Large intestine (tissue), 12 donors: ENCODE measurements at places on chromosomes 12 and 14. TPM values are rescaled to one million over a fixed set of nuclear protein-coding genes. Genes with fewer than 3 reads are reported as not detected.

Gene SYT1
- polyA plus RNA-seq, result 12.6 TPM

DNA sequence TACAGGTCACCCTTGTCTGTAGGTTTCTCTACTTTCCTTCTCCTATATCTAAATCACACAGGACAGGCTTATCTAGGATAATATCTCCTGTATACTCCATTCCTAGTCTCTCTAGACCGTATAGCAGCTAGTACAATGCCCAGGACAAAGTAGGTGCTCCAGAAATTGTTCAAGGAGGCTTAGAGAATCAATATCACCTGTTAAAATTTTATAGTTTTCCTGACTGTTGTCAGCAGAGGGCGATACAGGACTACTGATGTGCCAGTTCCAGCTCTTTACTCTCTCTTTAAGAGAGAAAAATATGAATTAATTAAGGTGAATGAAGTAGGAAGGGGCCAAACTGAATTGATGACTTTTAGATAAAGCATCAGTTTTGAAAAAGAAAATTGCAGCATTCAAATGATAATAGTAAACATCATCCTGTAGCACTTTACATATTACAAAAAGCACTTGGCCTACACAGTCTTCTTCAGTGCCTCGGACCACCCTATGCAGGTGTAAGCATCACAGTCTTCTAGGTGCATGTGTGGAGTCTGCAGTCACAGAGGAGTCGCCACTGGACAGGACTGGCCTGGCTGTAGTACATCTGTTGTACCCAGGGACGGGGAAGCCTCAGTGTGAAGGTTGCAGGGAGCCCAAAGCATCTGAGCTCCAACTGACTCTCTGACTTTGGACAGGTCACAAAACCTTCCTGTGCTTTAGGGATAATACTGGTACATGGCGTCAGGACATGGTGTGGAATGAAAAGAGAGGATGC lies 61.9 kb upstream of the MAX start:
- H3K4me3 ChIP-seq, result no peak overlapping the region
- DNase-seq, result peak; percentile 39
- peaks cover 6% of the 10 kb centered on the region for H3K4me1 ChIP-seq
- H3K36me3 ChIP-seq, result no peaks in the 10 kb centered on the region

DNA sequence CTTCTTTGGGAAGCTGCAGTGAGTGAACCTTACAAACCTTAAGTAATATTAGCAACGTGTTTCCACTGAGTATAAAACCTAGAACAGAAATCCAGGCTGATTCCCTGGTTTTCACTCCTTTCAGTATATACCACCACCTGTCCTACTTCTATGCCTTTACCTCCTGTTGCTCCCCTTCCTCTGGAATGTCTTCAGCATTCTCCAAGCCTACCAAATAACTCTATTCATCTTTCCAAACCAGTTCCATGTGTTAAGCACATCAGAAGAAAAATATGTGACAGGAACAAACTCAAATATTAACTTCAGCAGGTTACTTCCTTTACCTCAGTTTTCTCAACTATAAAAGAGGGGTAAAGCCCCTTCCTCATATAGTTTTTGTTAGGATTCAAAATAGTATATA lies 39.8 kb downstream of the LIMA1 start:
- peaks cover 57% of the 10 kb centered on the region for H3K36me3 ChIP-seq
- no peak for DNase-seq
- no peaks in the 10 kb centered on the region for H3K27me3 ChIP-seq
- no peak overlapping the region for H3K4me3 ChIP-seq

Gene RERGL
- 0.25 TPM for polyA plus RNA-seq

Gene SYNDIG1L
- 0.10 TPM for polyA plus RNA-seq

DNA sequence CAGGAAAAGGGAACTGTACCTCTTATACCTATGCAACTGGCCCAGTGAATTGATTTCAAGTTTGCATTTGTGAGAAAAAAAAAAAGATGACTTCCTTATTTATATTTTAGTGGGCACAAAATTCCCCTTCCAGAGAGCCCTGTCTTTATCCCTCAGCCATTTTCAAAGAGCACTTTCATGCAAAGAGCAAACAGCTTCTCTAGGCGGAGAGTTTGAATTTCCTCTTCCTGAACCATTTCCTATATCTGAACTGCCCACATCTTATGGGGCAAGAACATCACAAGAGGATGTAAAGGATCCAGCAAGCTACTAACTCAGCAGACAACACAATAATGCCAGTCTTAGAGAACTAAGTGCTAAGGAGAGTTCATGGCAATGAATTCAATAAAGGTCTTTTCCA lies 22.3 kb upstream of the PLXNC1 start:
- H3K36me3 ChIP-seq, result no peaks in the 10 kb centered on the region
- no peak overlapping the region for H3K27ac ChIP-seq
- no peaks in the 10 kb centered on the region for H3K4me1 ChIP-seq
- no peak for DNase-seq
- no peak overlapping the region for H3K4me3 ChIP-seq

Gene TEP1
- 98.8 TPM for polyA plus RNA-seq

Gene TOMM20L
- 0.24 TPM for polyA plus RNA-seq

Gene TMEM253
- polyA plus RNA-seq, result 62.3 TPM
